ENCODE measurements at places on chromosomes 5 and 9. TPM values are rescaled to one million over a fixed set of nuclear protein-coding genes. Genes with fewer than 3 reads are reported as not detected.

Gene SAPCD2
- 5.5 TPM for total RNA-seq

Gene GRIA1
- total RNA-seq = under 0.01 TPM

Gene SSNA1
- total RNA-seq = 110 TPM

Gene NKD2
- not detected for total RNA-seq

Gene KYAT1
- total RNA-seq = 10.8 TPM

Gene PCDHGA9
- 1.6 TPM for total RNA-seq

Gene ENTPD2
- not detected for total RNA-seq

Gene MYMK
- total RNA-seq = not detected

Measured in endothelial cell of coronary artery (primary cell).